ENCODE measurements at places on chromosomes 11 and 22. TPM values are rescaled to one million over a fixed set of nuclear protein-coding genes. Genes with fewer than 3 reads are reported as not detected.

GRCh38 chr11:116481126-116481675 lies 291.6 kb downstream of the BUD13 start:
- peak; percentile 91 for ATAC-seq

GRCh38 chr22:26362471-26362870 lies 66.6 kb upstream of the ASPHD2 start:
- no peak for ATAC-seq

DNA sequence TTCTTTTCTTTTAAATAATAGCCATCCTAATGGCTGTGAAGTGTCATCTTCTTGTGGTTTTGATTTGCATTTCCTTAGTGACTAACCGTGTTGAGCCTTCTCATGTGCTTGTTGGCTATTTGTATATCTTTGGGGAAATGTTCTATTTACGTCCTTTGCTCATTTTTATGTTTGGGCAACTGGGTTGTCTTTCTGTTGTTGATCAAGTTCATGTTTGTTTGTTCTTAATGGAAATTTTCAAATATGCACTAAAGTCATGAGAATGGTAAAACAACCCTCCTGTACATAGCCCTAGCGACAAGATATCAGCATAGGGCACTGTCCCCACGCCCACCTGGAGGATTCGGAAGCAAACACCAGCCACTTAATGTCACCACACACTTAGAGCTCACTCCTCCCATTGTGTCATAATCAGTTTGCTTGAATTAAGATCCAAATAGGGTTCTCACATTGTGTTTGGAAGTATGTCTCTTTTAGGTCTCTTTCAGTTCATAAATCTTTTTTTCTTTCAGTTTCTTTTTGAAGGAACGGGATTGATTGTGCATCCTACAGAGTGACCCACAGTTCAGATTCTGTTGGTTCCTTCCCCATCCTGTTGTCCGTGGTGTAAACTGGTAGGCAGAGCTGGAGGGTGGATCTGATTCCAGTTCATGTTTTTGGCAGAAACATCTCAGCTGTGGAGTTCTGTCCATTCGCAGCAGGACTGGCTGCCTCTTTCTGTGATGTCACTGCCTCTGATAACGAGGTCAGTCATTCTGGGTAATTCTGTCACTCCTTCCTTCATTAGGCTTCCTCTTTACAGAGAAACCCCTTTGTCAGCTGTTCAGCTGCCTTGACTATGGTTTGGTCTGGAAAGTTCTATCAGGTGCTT lies 26.4 kb upstream of the ADORA2A start:
- no peak for ATAC-seq

- ATAC-seq: no peak
Measured at GRCh38 chr22:25002241-25002985, 49.9 kb downstream of the KIAA1671 start.

DNA sequence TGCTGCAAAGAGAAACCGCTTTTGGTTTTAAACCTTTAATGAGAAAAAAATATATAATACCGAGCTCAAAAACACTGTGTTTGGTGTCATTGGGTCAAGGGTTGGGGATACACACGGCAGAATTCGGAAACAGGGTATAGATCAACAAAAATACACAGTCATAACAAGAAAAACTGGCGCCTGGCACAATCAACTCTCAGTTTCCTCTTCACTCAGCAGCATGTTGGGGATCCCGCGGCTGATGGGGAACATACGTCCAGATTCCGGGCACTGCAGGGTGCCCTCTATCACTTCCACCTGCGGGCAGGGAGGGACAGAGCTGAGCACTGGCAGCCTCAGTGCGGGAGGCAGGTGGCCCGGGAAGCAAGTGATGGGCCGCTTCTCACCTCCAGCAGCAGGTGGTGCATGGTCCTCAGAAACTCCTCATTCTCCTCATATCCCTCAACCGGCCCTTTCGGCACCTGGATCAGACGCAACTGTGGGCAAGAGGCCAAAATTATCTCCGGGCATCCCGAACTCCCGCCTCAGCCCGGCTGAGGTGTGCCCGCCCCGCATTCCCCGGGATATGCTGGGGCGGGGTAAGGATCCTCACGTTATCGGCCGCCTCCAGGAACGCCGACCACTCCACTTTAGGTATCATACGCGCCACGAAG lies 561 bp downstream of the TRMT112 start:
- no peak for ATAC-seq

DNA sequence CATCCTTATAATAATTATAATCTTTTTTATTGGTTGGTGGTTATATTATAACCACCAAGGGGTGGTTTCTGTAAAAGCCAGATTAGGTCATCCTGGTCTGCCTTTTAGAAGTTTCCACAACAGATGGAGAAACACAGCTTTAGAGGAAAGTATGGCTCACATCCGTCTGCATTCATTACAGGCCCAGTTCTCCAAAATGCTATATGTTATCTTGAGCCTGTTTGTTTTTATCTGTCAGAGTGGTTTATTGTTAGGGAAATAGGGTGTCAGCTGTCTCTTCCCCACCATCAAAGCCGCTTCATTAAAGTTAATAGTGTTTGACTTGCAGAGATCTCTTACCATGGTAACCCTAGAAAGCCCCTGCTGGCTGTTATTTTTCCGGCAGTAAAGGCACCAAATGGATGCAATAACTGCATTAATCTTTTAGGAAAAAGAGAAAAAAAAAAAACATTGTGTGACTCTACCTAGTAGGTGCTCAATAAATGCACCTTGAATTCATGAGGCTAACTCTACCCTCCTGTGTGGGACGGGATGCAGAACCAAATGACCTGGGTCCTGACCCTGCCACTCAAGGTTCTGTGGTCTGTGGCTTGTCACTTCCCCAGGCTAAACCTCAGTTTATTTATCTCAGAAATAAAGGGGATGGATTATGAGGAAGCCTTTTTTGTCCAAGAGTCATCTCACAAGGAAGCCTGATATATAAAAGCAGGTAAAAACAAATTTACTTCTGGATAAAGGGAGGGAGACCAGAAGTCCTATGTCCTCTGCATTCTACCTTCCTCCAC lies 118.3 kb downstream of the WT1 start:
- ATAC-seq: peak; percentile 60

- no peak for ATAC-seq
Measured at GRCh38 chr22:42969348-42969975, 45.5 kb downstream of the PACSIN2 start.

GRCh38 chr11:44787070-44787469 lies 60.3 kb downstream of the TSPAN18 start:
- no peak for ATAC-seq

DNA sequence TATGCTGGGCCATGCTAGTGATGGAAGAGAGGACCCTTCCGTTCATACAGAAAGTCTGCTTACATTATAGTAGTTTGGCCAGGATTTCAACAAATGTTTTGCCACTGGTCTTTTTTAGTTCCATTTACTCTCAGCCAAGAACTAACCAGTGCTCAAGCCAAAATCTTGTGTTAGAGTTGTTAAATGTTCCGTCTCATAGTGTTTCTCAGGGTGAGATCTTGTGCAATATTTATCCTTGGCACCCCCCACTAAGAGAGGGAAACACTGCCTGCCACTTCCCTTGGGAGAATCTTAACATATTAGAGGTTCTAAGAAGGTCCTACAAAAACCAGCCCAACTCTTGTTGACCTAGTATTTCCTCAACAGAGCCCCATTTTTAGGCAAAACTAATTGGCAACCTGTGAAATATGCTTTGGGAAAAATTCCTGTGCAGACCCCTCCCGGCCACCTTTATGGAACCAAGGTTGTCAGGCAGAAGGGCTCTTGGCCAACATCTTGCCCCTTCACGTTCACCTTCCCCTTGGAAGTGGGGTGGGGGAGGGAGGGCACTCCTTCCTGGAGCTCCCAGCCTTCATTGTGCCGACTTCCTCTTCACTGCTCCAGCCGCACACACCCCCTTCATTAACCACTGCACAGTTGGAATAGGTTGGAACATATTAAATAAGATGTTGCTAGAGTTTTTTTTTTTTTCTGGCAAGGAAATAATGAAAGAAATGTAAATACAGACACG lies 173.2 kb upstream of the SORL1-AS1 start:
- no peak for ATAC-seq

GRCh38 chr22:20658433-20659222 lies 115.3 kb upstream of the SERPIND1 start:
- no peak for ATAC-seq

GRCh38 chr11:32706985-32707741 lies 87.3 kb downstream of the CCDC73 start:
- ATAC-seq: no peak

DNA sequence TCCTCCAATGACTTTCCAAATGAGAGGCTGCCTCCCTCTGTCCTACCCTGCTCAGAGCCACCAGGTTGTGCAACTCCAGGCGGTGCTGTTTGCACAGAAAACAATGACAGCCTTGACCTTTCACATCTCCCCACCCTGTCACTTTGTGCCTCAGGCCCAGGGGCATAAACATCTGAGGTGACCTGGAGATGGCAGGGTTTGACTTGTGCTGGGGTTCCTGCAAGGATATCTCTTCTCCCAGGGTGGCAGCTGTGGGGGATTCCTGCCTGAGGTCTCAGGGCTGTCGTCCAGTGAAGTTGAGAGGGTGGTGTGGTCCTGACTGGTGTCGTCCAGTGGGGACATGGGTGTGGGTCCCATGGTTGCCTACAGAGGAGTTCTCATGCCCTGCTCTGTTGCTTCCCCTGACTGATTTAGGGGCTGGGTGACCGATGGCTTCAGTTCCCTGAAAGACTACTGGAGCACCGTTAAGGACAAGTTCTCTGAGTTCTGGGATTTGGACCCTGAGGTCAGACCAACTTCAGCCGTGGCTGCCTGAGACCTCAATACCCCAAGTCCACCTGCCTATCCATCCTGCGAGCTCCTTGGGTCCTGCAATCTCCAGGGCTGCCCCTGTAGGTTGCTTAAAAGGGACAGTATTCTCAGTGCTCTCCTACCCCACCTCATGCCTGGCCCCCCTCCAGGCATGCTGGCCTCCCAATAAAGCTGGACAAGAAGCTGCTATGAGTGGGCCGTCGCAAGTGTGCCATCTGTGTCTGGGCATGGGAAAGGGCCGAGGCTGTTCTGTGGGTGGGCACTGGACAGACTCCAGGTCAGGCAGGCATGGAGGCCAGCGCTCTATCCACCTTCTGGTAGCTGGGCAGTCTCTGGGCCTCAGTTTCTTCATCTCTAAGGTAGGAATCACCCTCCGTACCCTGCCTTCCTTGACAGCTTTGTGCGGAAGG lies 2.9 kb downstream of the APOC3 start:
- no peak for ATAC-seq

DNA sequence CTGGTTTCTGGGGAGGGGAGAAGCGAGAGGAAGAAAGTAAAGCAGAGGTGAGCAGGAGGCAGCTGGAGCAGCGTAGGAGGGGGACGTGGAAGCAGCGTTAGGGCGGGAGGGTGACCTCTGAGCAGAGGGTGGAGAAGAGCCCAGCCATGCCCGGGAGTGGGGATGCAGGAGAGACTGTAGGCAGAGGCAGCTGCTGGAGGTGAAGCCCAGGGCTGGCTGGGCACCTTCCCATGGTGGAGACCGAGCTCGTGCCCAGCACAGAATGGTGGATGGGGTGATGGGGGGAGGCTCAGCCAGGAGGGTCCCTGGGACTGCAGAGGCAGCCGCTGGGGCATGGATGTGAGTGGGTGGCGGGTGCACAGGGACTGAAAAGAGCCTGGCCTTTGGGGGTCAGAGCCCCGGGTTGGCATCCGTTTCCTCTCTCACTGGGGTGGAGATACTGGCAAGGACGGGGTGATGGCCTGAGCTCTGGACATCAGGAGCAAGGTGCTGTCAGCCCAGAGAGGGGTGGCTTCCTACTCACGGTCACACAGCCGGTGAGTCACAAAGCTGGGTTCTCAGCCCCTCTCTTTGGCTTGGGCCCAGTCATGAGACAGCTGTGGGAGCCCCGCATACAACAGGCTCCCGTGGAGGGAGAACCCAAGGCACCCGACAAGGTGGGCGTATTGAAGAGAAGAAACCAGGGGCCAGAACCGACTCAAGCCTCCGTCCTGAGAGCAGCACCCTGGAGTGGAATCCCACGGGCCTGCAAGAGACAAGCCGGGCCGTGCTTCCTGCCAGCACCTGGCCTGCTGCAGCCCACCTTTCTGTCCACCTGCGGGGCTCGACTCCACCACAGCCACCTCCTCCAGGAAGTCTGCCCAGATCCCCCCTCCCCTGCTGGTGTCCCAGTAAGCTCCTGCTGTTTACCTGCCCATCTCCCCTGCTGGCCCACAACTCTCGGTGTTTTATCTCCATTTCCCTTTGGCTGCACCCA lies 45.8 kb upstream of the FGF3 start:
- no peak for ATAC-seq

DNA sequence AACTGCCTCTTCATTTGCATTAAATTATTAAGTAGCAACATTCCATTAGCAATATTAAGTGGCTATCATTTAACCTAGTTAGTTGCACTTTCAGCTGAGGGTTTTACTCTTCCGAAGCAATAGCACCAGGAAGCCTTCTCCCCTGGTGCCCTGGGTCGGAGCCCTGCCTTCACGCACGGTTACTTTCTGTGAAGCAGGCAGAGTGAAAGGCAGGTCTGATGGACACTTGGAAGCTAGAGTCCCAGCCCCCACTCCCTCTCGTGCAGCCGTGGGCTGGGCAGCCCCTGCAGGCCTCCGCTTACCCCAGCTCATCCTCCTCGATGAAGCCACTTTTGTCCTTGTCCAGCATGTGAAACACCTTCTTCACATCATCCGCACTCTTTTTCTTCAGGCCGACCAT lies 2.0 kb downstream of the PVALB start:
- no peak for ATAC-seq

- no peak for ATAC-seq
Measured at GRCh38 chr22:41369837-41370236, 11.9 kb upstream of the TEF start.

DNA sequence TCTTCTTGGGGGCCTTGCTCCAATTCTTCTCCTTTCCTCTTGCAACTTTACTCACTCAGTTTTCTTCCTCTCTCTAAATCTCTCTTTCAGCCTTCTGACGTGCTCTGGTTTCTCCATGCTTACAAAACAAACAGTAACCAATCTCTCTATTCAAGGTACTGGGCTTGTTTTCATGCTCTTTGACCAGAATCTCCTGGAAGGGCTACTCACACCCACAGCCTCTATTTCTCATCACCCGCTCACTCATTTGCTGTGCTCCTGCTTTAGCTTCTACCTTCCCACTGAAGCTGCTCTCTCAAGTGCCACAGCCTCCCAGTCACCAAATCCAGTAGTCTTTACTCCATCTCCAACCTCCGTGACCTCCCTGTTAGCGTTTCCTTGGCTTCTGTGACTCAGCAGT lies 60.4 kb downstream of the SERGEF start:
- no peak for ATAC-seq

DNA sequence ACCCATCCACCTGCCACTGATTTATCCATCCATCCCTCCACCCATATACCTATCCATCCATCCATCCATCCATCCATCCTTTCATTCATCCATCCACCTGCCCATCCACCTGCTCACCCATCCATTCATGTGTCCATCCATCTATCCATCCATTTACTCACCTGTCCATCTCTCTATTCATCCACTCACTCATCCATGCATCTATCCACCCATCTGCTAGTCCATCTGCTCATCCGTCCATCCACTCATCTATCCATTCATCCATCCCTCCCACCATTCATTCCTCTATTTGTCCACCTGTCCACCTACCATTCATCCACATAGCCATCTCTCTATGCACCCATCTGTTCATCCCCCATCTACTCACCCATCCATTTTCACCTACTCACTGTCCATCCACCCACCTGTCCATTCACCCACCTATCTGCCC lies 48.6 kb upstream of the CCDC188 start:
- ATAC-seq: no peak

DRD2 gene
- not detected for total RNA-seq

ADORA2A gene
- 3.2 TPM for total RNA-seq

LRP4 gene
- total RNA-seq: 1.1 TPM

FGF3 gene
- total RNA-seq: not detected

PRAME gene
- 0.88 TPM for total RNA-seq

POU2AF3 gene
- 0.27 TPM for total RNA-seq

IMMP1L gene
- total RNA-seq: 77.2 TPM

NDUFV1 gene
- 169 TPM for total RNA-seq

MAPK8IP2 gene
- 33.2 TPM for total RNA-seq

Data from motor neuron (in vitro differentiated cells).